ENCODE measurements at places on chromosomes 2 and 18.

GRCh38 chr2:8119782-8120505 is 561.9 kb upstream of the ID2 start:
- no peak for DNase-seq

- DNase-seq, result no peak
These were observed 104.9 kb downstream of the RBMS1 start for GRCh38 chr2:160388464-160389263.

- no peak for DNase-seq
These were observed 4.4 kb downstream of the SMAD7 start for GRCh38 chr18:48946329-48946835.

- no peak for DNase-seq
These were observed 1377.6 kb upstream of the PIK3C3 start for GRCh38 chr18:40577239-40577980.

Measured in activated naive CD4-positive, alpha-beta T cell (primary cell).